ENCODE measurements at places on chromosomes 7 and 10.

- DNase-seq, result no peak
Observed at GRCh38 chr7:129854401-129854800, 98.4 kb downstream of the UBE2H start.

DNA sequence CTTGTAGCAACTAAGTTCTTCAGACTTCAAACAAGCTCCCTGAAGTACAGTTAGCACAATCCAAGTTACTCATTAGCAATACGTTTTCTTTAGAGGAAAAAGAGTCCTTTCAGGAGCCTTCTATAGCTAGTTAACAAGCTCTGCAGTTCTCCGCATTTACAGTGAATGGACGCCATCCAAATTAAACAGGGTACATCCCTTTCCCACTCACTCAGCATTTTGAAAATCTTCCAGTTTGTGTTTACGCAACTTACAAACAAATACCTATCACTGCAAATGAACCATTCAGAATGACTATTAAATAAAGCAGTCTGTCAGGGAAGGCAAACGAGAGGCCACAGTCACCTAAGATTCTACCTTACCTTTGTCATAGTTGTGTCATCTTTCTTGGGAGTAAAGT lies 84.5 kb downstream of the RNF32 start:
- no peak for DNase-seq

GRCh38 chr7:108328174-108328651 lies 128.0 kb downstream of the NRCAM start:
- DNase-seq, result no peak

GRCh38 chr7:45235905-45236304 lies 78.3 kb downstream of the RAMP3 start:
- no peak for DNase-seq

DNA sequence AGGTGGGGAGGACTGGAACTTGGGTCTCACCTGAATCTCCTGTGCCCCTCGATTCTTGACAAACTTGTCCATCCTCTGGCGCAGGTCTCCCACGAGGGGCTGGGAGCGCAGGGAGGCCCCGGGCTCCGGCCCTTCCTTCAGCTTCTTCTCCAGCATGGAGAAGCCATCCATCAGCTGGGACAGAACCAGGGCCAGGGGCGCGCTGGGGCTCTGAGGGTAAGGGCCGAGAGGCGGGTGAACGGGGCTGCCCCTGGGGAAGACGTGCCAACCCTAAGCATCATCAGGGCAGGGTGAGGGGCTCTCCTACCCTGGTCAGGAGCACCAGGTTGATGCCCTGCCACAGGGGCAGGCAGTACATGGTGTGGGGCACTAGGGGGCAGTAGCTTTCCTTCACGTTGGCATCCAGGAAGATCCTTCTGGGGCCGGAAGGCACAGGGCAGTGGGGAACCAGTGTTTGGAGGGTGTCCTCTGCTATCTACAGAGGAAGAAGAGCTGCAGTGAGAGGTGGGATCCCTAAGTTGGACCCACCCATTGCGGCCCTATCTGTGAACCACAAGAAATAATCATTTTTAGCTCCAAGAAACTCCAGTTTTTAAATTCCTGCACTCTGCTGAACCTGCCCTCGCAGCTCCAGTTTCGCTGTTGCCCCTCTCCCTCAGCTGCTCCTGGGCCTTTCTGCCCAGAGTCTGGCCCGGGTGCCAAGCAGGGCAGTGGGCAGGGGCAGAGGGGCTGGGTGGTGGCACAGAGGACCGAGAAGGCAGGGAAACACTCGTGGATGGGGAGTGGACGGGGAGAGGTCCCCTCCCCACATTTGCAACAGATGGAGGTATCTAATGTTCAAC lies 10.8 kb upstream of the PYROXD2 start:
- no peak for DNase-seq

DNA sequence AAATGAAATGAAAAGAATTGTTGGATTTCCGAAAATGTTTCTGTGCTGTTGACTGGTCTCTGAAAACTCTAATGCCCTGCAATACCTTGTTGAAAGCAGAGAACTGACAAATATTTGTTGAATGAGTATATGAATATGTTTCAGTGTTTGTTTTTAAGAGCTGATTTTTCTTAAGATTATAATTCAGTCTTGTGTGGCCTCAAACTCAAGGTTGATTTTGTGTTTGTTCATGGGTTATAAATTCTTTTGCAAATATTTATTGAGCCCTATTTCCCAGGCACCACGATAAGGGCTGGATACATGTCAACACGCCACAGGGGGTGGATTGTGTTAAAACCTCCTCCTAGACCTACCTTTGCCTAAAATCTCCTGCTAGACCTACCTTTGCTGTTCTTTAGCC lies 203.9 kb upstream of the PLPP4 start:
- DNase-seq, result no peak

DNA sequence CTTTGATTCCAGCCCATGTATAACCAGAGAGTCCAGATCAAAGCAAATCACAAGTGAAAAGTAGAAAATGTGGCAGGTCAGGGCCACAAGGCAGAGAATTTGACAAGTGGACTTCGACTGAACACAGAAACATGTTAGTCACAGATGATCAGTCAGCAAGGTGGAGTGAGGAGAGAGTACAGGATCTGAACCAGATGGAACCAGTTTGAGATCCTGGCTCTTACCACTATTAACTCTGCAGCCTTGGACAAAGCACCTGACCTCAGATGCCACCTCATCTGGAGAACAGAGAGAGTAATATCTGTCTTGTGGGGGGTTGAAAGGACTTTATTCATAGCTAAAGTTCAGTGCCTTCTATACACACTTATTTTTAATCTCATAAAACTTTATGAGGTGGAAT lies 4.4 kb downstream of the MRLN start:
- no peak for DNase-seq

- no peak for DNase-seq
Observed at GRCh38 chr10:94155722-94156271, 162.1 kb downstream of the PLCE1 start.

GRCh38 chr7:40418983-40419382 lies 284.2 kb downstream of the SUGCT start:
- no peak for DNase-seq

DNA sequence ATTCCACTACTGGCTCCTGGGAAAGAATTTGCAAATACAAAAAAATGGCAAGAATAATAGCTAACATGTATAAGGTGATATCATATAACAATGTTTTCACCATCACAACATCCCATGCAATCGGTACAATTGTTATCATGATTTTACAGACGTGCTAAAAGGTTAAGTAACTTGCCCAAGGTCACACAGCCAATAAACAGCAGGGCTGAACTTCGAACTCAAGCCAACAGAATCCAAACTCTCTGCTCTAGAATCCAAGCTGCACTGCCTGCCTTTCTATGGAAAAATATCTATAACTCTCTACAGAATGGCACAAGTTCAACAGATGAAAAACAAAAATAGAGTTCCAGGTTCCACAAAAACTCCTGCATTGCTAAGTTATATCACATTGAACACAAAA lies 160.9 kb downstream of the PARD3 start:
- DNase-seq, result no peak

DNA sequence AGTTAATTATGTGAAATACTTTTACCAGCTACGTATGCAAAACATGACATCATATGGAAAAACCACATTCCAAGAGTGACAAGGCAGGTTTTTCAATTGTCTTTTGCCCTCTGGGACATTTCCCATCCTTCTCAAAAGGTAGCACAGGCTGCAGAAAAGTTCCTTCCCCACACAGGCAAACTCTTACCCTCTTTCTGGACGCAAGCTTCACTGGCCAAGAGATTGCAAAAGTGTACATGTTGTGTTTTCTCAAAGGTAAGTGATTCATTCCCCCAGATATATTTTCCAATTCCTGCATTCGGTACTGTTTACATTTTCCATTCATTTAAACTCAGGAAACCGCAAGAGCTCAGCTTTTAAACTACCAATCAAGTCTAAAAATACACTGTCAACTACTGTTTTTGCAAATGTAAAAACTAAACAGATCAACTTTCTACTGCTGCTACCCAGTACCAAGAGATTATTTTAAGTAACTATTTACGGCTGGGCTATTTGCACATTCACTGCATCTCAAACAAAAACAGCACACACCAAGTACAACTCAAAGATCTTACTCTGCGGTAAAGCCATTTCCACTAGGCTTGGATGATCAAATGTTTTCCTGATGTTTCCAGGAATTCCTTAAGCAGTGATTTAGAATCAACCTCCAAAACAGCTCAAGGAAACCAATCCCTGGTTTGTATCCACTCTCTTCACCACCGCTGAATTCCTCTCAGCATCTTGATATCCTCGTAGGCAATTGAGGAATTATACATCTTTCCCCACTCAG lies 233.6 kb upstream of the CCDC6 start:
- DNase-seq, result no peak

GRCh38 chr7:17300012-17300411 lies 1.6 kb downstream of the AHR start:
- no peak for DNase-seq

- DNase-seq, result no peak
Observed at GRCh38 chr7:116740755-116741462, 68.9 kb downstream of the MET start.

DNA sequence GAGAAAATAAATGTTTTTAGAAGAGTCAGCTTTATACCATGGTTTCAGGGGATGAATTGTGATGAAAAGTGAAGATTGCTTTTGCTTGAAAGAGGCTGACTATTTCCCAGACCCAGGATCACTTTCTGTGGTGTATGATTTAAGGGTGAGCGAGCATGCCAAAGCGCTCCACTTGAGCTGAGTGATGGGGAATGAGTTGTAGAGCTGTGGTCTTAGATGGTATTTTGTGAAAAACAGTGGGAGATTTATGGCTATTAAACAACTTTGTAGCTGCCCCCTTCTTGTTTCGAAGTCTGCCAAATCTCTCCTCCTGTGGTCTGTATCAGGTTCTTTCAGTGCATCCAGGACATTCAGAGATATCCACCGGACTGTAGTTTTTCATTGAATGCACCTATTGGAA lies 888.2 kb downstream of the LRMDA start:
- DNase-seq, result no peak

GRCh38 chr10:88119160-88119559 lies 255.7 kb downstream of the PTEN start:
- no peak for DNase-seq

GRCh38 chr10:5013385-5013784 lies 9.7 kb upstream of the AKR1C2 start:
- DNase-seq, result no peak

- DNase-seq, result no peak
Observed at GRCh38 chr7:48113275-48113674, 24.2 kb downstream of the UPP1 start.

DNA sequence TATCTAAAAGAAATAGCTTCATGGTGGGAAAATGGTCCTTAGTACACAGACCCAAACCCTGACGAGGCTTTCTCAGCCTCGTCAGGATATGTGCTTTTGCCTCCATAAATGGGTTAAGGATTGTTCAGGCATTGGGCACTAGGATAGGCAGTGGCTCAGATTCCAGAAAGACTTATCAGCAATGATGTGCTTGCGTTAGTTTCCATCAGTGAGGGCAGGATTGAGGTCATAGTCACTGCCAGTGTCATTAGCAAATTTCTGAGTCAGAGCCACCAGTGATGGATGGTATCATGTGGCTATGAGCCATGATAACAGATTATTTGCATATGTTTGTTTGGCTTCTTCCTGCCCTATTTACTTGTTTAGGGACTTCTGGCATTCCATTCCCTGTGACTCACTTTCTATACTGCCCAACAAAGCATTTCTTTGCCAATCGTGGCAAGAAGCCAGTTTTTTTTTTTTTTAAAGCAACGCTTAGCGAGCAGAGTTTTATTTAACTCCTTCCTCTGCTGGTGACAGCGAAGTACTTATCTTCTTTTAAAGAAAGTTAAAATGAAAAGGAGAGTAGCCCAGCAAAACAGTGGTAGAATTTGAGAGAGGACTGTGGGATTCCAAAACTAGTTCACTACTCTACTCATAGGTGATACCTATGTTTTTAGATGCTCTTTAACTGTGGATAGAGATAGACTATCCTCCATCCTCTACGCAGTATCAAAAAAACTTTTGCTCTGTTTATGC lies 44.4 kb downstream of the MYPN start:
- no peak for DNase-seq

GRCh38 chr7:134618756-134619530 lies 27.7 kb upstream of the BPGM start:
- DNase-seq, result no peak

GRCh38 chr10:12406764-12407400 lies 57.5 kb downstream of the CAMK1D start:
- DNase-seq, result no peak

DNA sequence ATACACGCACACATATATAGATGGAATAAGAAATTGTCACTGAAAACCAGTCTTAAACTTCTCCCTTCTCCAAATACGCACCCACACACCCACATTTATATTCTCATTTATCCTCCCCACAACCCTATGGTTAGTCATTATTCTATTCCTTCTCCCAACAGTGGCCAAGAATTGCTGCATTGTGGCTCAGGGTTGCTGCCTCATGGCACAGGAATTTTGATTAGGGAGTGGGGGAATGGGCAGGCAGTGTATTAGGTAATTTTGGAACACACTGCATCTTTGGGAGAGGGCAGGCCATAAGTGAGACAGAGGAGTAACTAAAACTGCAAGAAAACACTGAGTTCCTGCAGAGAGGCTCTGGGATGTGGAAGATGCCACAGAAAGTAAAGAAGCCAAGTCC lies 35.7 kb downstream of the NAPEPLD start:
- DNase-seq, result no peak

GRCh38 chr10:375815-376505 lies 240.7 kb downstream of the ZMYND11 start:
- no peak for DNase-seq

- no peak for DNase-seq
Observed at GRCh38 chr10:124180947-124181549, 87.7 kb upstream of the CHST15 start.

- no peak for DNase-seq
Observed at GRCh38 chr7:29955799-29956486, 33.7 kb downstream of the SCRN1 start.

- DNase-seq, result no peak
Observed at GRCh38 chr10:53223851-53224250, 451.3 kb upstream of the MBL2 start.

Measured in stimulated activated CD4-positive, alpha-beta T cell treated with anti-CD3 and anti-CD28 coated beads, TNF-alpha, amount 100 ng/mL, for 1 hour (primary cell).